NCI-H1417 treated with DMSO at 0.1 percent for 48 hours (cell line): ENCODE measurements at places on chromosomes 6 and 20.
A peak's percentile ranks its signal among the peaks of the same experiment; 100 is the strongest.

- DNase-seq: no peak
Observed at GRCh38 chr6:140427842-140428241, 1053.4 kb upstream of the CITED2 start.

- no peak for DNase-seq
Observed at GRCh38 chr6:55469951-55470366, 109.0 kb downstream of the HMGCLL1 start.

DNA sequence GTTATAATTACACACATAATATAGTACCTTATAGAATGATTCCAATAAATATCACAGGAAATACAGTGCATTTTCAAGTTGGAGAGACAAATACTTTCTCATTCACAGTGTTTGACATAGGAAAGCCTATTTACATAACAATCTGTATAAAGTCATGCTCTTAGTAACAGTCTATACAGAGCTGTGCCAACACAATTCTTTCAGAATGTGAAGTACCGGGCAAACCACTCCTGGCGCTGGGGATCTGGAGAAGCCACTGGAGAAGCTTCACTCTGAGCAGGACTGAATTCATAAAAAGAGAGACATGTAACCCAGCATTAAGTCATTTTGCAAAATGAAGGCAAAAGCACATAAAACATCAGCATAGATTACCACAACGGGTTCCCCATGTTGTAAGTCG is 24.9 kb upstream of the MCM9 start:
- DNase-seq: no peak

- DNase-seq: no peak
Observed at GRCh38 chr6:135258970-135259369, 77.9 kb downstream of the MYB start.

GRCh38 chr6:51459958-51460357 is 627.5 kb downstream of the PKHD1 start:
- no peak for DNase-seq

GRCh38 chr6:75603106-75603420 is 1.4 kb downstream of the SENP6 start:
- DNase-seq: no peak

- DNase-seq: no peak
Observed at GRCh38 chr6:29665942-29666825, 9.3 kb downstream of the MOG start.

DNA sequence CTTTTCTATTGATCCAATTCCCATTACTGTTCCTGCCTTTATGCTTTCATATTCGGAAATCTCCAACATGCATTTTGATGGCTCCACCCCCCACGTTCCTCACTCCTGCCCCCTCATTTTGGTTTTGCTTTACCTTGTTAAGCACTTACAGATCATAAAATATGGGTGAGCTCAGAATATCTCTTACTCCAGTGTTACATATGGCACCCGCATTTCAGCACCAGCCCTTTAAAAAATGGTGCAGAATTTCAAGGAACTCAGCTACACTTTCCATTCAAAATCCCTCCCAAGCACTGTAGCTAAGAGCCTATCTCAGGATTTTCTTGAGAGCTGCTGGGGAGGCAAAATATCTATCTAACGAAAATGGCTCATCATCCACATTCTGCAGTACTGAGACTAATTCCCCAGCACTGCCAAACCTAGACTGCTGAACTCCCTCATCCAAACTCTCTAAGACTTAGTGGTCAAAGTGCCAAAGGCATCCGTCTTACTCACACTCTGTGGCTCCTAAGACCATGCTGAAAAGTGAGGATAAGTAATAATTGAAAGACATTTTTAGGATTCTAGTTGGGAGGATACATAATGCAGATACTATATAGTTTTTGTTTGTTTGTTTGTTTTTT is 7.8 kb downstream of the SGK1 start:
- DNase-seq: no peak

DNA sequence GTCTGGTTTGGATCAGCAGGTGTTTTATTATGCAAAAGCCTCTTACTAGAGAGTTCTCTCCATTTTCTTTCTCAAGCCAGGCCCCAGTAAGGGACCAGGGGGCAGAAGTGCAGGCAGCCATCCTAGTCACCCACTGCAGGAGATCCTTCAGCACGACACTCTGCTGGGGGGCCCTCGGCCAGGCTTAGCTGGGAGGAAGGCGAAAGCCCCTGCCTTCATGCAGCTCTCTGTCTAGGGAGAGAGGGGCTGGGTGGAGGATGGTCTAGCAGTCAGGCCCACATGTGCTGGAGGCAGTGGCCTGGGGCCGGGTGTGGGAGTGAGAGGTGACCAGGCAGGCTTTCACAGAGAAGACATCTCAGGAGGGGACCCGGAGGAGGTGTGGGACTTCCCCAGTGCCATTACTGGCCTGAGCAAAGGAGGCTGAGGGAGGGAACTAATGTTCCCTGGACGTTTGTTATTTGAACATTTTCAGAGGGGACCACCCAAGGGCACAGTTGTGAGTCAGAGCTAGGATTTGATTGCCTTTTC is 33.5 kb upstream of the VSTM2L start:
- no peak for DNase-seq

DNA sequence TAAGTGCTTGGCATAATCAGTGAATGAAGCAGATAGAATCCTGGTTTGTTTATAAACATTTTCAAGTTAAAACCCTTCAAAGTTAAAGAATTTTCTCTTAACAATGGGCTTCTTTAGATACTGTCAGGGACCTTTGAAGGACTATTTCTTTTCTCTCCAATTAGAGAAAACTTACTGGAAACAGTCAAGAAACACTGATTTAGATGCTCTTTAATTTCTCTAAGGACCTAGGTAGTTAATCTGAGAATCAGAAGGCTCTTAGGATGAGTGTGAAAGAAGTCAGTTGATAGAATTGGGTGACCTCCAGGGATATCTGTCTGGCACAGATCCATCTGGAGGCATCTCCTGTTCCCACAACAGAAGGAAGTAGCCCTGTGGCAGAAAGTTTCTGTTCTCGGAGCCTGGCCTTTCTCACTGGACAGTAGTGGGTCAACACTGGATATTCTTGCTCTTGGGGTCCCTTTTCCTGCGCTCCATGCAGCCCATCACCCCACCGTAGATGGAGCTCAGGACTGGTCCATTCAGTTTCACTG is 22.5 kb downstream of the KIAA0408 start:
- DNase-seq: no peak

- DNase-seq: no peak
Observed at GRCh38 chr6:106539936-106540335, 89.4 kb downstream of the RTN4IP1 start.

GRCh38 chr20:46833360-46833759 is 61.3 kb upstream of the EYA2 start:
- no peak for DNase-seq

DNA sequence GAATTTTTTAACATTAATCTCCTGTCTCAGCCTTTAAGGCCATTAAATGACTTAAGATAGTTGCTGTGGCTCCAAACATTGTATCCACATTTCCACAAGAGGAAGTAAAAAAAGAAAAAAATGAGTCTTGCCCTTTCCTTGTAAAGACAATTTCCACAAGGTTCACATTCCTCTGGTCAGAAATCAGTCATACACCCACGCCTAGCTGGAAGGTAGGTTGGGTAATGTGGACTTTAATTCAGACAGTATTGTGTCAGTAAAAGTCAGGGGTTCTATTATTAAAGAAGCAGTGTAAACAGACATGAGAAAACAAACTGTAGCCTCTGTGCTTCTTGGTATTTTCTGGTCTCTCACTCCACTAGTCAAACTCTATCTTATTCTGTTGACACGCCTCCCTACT is 682.0 kb downstream of the GRIK2 start:
- no peak for DNase-seq

DNA sequence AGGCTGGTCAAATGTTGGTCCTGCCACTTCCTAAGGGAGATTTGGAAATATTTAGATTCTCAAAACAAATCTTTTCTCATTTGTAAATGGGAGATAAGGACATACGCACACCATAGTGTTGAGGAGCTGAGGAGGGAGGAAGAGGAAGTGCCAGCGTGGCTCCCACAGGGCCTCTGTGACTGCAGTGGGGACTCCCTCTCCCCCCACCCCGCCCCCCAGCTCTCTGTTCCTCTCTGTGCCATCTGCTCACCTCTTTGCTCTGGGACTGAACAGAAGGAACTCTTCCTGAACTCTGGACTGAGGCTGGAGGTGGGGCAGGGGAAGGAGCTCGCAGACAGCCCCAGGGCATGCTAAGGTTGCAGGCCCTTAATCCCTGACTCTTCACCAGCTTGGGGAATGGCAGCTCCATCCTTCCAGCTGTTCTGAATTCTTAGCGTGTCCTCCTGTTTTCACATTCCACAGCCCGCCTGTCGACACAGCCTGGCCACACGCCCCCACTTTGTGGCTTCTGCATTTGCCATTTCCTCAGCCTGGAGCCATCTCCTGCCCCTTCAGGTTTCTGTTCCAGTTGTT is 11.4 kb downstream of the DDX27 start:
- DNase-seq: no peak

GRCh38 chr6:12241493-12242175 is 48.5 kb upstream of the EDN1 start:
- DNase-seq: no peak

- DNase-seq: no peak
Observed at GRCh38 chr6:5517796-5518195, 256.5 kb downstream of the FARS2 start.

- peak; percentile 25 for DNase-seq
Observed at GRCh38 chr6:170179616-170180324, 111.1 kb downstream of the DLL1 start.

- no peak for DNase-seq
Observed at GRCh38 chr6:139597087-139597763, 222.8 kb upstream of the CITED2 start.

- DNase-seq: peak; percentile 16
Observed at GRCh38 chr20:7155282-7155681, 387.8 kb downstream of the BMP2 start.

DNA sequence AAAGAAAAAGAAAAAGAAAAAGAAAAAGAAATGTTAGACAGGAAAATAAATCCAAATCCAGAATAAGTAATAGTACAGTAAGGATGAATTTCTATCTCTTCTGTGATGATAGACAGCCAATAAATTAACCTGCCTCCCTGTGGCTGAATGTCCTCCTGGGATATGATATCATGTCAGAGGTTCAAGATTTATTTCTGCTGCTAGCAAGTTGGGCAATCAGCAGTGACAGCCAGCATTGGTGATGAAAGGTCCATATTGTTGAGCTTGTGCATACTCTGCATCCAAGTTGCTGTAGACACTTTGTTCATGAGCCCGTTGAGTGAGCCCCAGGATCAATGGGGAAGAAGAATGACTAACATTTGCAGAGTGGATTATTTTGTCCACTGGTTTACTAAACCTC is 44.9 kb upstream of the CEP85L start:
- DNase-seq: no peak

DNA sequence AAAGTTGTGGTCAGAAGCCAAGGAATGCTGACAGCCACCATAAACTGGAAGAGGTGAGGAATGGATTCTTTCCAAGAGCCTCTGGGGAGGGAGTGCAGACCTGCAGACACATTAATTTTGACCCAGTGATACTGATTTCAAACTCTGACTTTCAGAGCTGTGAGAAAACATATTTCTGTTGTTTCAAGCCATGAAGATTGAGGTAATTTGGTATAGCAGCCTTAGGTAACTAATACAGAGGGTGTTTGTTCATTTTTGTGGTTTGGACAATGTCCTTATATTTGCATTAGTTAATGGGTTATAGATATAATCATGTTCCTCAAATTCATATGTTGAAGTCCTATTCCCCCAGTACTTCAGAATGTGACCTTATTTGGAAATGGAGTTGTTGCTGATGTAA is 85.4 kb upstream of the GTSF1L start:
- DNase-seq: no peak

DNA sequence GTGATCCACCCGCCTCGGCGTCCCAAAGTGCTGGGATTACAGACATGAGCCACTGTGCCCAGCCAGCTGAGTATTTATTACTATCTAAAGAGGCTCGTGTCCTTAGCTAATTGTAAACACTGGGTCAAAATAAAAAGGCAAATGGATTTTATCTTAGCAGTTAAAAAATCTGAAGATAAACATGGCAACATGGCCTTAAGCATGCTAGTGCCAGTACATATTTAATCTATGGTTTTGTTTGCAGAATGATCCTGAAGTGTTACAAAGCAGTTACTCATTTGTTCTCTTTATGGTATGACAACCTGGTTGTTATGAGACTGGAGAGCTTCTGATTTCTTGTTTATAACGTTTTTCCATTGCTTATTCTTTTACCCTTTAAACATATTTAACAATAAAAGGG is 3.9 kb upstream of the KIAA0408 start:
- no peak for DNase-seq

GRCh38 chr20:16206817-16207216 is 366.4 kb downstream of the KIF16B start:
- DNase-seq: no peak

- DNase-seq: no peak
Observed at GRCh38 chr6:148591656-148592055, 155.2 kb upstream of the UST start.

- no peak for DNase-seq
Observed at GRCh38 chr6:43771210-43771857, 1.3 kb downstream of the VEGFA start.

GRCh38 chr6:132820629-132821381 is 6.4 kb downstream of the RPS12 start:
- no peak for DNase-seq

GRCh38 chr20:60295214-60295613 is 337.0 kb downstream of the CDH26 start:
- no peak for DNase-seq

GRCh38 chr6:21668795-21669194 is 75.2 kb downstream of the SOX4 start:
- no peak for DNase-seq

- DNase-seq: no peak
Observed at GRCh38 chr6:108872575-108872974, 24.4 kb downstream of the ARMC2 start.
